ENCODE measurements at places on chromosomes 5 and 9.

GRCh38 chr9:71762900-71763653 is 5.2 kb downstream of the CEMIP2 start:
- no peak for DNase-seq

- no peak for DNase-seq
Measured at GRCh38 chr5:139410121-139410992, 6.5 kb upstream of the SPATA24 start.

- DNase-seq: no peak
Measured at GRCh38 chr5:142862594-142862993, 92.4 kb downstream of the ARHGAP26 start.

- DNase-seq: no peak
Measured at GRCh38 chr9:93207326-93207814, 23.4 kb downstream of the WNK2 start.

DNA sequence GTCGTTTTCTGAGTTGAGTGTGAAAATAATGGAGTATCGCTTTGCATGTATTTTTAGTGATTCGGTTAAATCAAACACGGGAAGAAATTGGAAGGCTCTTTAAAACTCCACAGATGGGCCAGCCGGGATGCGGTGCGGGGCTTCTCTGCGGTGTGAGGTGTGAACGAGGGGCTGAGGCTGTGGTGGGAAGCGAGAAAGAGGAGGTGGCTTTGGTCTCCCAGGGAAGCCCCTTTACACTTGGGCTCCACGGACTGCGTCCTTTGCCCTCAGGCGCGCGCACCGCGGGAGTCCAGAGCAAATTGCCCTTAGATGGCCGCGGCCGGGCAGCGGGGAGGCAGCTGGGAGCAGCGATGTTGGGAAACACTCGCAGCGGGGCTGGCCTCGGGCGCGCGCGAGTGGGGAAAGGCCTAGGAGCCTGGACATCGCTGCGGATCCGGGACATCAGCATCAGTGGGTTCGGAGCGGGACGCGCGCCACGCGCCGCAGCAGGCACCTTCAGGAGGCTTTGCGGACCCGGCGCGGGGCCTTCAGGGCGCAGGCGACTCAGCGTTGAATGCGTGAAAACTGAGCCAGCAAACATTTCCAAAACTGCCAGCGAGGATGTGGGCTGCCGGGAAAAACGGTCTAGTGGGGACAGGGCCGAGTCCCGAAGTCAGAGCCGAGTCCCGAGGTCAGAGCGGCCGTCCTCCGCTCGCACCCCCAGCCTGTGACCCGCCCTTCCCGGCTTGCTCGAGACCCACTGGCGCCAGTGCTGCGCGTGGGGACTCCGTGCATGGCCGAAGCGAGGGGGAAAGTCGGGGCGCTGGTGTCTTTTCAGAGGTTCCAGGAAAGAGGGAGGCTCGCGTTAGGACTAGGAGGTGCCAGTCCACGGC is 6.5 kb downstream of the IRX1 start:
- no peak for DNase-seq

DNA sequence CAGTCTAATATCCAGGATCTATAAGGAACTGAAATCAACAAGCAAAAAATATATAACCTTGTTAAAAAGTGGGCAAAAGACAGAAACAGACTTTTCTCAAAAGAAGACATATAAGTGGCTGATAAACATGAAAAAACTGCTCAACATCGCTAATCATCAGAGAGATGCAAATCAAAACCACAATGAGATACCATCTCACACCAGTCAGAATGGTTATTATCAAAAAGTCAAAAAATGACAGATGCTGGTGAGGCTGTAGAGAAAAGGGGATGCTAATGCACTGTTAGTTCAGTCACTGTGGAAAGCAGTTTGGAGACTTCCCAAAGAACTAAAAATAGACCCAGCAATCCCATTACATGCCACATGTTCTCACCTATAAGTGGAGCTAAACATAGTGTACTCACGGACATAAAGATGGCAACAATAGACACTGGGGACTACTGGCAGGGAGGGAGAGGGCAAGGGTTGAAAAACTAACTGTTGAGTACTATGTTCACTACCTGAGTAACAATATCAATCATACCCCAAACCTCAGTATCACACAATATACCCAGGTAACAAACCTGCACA is 11.7 kb upstream of the TSSK1B start:
- no peak for DNase-seq

DNA sequence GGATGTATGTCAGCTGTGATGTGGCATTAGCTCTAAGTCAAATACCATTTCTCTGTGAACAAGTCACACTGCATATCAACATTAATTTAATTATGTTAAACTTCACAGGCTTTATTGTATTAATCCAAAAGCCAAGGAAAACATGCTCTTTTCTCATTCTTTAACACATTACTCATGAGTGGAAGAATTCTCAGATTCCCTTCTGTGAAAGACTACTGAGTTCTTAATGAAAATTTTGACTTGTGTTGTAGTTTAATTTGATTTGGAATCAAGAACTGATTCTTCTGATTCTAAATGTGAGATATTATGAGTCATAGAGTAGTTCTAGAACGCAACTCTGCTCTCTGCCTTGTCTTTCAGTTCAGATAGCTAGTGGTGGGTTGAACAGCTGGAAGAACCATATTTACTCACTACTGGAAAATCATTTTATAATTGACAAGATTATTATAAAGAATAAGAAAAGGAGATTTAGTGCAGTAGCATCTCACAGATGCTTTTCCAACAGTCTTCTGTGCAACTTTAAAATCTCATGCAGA is 90.6 kb downstream of the VCAN start:
- DNase-seq: no peak

DNA sequence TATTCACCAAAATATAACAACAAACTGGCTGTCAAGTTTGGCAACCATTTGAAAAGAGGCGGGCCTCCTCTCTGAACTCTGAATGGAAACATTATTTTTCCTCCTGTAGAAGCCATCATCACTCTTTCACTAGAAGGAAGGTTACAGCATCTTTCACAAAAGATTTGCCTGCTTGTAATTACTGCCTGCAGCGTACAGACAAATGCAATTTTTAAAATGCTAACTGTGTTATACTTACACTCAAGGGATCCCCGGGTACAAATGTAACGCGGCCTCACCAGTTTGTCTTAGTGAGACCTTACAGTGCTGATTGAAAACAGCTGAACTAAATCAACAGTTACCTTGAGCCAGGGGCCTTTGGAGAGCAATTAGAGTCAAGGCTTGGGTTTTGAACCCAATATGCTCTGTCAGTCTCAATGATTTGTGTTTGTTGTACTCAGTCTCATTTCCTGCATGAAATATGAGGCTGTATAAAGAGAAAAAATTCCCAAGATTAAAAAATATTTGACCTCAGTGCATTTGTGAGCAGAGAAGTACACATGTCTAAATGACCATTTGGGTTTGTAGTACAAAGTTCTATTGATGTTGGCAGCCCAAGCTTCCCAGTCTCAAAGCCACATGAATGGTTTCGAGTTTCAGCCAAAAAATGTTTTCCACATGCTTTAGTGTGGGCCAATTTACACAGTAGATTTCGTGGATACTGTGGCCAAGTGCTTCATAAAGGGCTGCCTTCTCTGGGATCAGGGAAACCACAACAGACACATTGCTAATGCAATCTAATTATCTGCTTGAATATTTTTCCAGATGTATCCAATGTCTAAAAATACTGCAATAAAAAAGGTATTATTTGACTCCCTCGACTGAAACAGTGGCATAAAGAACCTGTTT is 500.0 kb downstream of the SPATA31D1 start:
- no peak for DNase-seq

- no peak for DNase-seq
Measured at GRCh38 chr9:28127101-28127500, 553.8 kb upstream of the C9orf72 start.

DNA sequence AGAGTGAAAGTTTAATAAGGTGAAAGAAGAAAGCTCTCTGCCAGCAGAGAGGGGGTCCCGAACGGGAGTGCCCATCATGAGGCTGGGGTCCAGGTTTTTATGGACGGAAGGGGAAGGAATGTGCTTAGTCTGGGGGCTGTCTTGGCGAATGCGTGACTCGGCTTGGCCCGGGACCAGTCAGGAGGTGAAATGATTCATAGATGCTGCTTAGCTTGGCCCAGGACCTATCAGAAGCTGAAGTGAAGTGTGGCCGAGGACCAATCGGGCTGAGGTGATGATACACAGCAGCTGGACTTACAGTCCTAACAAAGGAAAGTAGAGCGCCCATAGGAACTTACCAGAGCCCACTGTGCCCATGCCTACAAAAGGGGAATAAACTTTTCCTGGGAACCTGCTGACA is 3.9 kb upstream of the FKTN start:
- DNase-seq: no peak

- DNase-seq: no peak
Measured at GRCh38 chr5:73126381-73126780, 6.0 kb downstream of the TMEM171 start.

GRCh38 chr9:113536483-113537228 is 73.1 kb downstream of the RGS3 start:
- DNase-seq: no peak

- DNase-seq: no peak
Measured at GRCh38 chr5:132195727-132196126, 31.9 kb downstream of the P4HA2 start.

GRCh38 chr9:87500491-87501270 is 3.0 kb downstream of the DAPK1 start:
- DNase-seq: peak; percentile 61

DNA sequence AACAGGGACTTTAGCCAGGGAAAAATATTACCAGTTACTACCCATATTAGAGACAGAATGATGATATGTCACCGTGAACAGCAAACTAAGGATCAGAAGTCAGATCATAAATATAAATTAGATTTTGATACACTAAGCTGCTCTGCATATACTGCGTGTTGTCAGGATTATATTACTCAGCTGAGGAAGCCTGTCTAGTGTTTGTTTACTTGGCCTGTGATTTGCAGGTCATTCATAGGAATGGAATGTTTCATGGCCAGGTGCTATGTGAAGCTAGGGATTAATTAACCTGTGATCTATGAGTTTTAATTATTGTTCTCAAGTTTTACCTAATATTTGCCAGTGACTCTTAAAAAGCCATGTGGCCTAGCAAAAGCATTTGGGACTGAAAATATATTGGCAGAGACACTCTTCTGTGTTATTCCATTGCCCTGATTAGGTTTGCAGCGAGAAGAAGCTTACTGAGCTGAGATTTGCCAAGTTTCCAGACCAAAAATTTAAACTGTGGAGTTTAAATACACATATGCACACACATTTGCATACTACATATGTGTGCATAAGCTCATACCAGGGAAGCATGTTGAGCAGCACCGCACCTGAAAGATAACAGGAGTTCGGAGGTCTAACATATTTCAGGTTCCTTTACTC is 496.3 kb upstream of the GRIA1 start:
- no peak for DNase-seq

GRCh38 chr5:35826554-35826953 is 30.1 kb upstream of the IL7R start:
- no peak for DNase-seq

DNA sequence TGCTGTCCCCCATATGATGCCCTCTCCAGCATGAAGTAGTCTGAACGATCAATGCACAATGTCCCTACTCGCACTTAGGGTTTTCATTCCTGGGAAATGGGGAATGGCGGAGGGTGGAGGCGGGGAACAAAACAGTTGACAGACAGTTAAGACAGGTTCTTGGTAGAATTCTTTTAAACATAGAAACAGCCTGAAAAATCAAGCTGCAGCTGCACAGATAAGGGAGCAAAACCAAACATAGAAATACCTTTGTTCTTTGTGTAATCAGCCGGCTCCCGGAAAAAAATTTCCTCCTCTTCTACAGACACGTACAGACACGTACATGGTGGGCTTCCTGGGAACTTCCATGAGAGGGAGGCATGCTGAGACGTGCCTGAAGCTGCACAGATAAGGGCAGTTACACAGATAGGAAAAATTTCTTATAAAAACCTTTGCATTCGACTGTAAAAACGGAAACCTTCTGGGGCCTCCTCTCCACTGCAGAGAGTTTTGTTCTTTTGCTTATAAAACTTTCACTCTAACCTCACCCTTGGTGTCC is 662.4 kb upstream of the PTPRD start:
- no peak for DNase-seq

DNA sequence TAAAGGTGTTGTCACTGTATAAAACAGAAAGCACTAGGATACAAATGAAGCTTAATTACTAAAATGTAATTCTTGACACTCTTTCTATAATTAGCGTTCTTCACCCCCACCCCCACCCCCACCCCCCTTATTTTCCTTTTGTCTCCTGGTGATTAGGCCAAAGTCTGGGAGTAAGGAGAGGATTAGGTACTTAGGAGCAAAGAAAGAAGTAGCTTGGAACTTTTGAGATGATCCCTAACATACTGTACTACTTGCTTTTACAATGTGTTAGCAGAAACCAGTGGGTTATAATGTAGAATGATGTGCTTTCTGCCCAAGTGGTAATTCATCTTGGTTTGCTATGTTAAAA is 43.8 kb downstream of the NDFIP1 start:
- DNase-seq: no peak

GRCh38 chr9:136858844-136859757 is 7.0 kb downstream of the MAMDC4 start:
- DNase-seq: no peak

DNA sequence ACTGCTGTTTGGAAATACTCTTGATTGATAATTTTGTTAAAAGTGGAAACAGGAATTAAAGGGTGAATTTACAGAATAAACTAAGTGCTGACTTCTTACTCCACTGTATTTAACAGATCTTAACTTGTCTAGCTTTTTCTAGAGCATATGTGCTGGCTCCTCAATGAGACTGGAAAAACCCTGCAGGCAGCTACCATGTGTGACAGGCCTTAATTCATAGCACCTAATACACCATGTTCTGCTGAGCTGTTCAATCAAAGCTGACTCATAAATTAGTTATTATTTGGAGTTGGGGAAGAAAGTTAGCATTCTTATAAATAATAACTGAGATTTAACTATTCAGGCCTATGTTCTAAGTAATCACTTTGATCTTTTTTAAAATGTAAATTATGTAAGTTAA is 29.4 kb downstream of the CTNNAL1 start:
- DNase-seq: no peak

DNA sequence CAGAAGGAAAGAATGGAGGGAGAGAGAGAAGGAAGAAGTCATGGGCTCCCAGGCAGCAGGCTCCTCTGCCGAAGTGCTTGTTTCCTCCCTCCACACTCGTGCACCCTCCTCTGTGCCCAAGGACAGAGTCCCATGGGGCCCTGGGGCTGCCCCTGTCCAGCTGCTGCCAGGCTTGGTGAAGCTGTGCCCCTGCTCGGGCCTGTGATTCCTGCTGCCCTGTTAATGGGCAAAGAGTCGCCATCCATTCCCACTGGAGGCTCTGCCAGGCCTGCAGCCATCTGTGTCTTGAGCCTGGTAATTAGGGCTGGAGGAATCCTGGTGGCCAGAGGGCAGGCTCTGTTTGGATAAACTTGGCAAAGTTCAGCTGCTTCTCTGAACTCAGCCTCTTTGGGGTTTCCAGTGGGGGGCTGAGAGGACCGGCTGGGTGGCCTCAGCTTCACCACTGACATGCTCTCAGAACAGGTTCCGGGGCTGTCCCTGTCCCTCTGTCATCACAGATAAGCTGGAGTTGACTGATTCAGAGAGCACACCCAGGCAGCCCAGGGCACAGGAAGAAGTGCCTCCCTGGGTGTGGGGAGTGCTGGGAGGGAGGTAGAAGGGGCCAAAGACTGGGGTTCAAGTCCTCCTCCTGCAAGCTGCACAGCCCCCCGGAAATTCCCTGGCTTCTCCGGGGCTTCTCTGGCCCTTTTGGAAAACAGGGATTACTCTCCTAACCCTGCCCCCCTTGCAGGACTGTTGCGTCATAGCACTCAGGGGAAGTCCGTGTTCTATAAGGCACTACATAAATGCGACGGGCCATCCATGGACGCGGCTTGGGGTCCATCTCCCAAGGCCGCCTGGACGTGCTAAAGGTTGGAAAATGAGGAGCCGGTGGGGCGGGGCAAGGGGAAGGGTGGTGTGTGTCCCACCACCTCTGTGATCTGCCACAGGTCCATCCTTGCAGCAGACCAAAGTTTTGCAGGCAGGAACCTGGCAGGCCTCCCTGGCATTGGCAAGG is 154.8 kb downstream of the PAX5 start:
- DNase-seq: peak; percentile 82

Data from GM20000 (cell line).